Esophagus mucosa (tissue), 1 donor: ENCODE measurements at places on chromosomes 1 and 21. TPM values are rescaled to one million over a fixed set of nuclear protein-coding genes. Genes with fewer than 3 reads are reported as not detected.

DNA sequence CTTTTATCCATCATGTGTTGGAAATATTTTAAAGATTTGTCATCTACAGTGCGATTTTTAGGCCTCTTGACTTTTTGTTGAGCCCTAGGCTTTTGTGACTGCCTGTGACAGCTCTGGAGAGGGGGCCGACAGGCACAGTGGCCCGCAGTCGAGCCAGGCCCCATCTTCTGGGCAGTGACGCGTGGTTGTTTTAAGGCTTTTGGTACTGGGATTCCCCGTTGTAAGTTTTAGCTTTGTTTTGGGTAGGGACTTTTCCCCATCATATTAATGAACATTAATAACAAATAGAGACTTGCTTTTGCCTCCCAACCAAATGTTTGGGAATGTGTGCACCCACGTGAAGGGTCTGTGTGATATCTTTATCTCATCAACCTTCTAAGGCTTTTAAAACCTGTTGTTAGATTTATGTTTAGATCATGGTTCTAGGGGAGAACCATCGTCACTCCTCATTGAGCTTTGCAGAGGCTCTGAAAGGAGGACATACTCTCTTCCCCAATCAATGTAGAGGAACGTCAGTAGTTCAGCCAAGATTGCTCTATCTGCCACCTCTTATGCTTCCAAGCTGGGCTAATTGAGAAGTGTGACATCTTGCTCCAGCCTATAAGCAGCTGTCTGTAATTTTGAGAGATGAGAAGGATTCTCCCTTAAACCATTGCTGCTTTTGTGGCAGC, 34.6 kb downstream of the MAPKAPK2 start:
- no peak for ATAC-seq

DNA sequence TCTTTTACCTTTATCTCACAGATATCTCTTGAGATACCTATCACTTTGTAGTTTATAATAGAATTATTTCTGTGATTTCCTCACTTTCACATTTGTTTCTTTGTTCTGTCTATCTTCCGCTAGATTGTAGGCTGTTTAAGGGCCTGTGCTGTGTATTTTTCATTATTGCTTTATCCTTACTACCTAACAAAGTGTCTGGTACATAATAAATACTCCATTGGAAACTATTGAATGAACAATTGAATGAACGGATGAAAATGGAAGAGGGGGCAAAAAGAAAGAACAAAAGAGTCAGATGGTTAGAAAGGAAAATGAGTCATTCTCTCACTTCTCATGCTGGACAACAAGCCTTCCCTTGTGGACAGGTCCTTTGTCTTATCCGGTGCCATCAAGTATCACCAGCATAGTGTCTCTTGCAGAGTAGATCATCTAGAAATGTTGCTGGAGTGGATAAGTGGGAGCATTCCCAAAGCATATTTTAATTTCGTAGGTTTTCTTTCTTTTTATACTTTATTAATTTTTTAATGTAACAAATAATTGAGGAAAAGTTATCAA, 159.8 kb downstream of the NEK7 start:
- no peak for ATAC-seq

- no peak for ATAC-seq
Measured at GRCh38 chr1:58949551-58950220, 165.8 kb upstream of the JUN start.

The SLC25A34 gene
- 0.68 TPM for total RNA-seq

The FABP3 gene
- total RNA-seq, result 0.36 TPM

DNA sequence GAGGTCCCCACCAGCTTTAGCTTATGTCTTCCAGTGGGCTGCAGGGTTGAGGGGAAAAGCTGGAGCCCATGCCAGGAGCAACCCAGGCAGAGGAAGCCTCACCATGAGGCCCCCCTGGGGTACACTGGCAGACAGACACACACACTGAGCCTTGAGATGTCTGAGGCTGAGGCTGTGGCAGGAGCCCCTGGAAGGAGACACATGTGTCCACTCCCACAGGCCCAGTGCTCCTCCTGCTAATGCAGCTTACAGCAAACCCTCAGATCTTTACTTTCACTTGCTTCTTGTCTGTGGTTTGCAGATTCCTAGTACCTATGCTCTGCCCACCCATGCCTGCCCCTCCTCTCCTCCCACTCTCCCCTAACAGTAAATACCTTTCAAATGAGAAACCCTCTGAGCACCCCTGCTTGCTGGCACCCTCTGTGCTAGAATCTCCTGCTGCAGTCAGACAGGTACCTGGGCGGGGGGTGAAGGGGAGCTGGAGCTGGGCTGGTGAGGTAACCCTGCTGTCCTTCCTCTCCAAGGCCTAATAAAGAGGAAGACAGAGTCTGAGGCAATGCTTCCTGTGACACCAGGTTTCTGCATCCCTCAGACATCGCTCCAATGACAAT, 63.4 kb upstream of the NEK2 start:
- no peak for ATAC-seq

DNA sequence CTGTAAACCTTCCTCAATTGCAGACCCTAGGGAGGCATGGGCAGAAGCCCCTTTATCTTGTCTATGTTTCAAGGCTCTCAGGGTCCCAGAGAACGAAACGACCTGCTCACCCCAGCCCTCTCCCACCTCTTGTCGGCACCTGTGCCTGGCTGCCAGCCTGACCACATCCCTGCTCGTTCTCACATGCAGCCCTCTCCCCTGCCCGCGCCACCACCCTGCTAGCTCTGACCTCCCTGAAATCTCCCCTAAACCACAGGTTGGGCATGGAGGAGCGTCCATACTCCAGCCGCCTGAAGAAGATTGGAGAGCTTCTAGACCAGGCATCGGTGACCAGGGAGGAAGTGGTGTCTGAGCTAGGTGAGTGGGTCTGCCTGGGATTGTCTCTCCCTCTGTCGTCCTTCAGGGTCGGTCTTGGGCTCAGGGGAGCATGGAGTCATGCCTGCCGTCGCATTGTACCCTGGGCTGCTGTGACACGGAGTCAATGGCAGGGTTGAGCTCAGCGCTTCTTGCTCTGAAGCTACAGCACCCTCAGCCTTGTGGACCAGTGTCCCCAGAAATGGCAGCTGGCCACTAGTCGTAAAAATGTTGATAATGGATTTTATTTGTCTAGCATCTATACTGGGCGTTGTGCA, 3.6 kb downstream of the ADPRS start:
- no peak for ATAC-seq

GRCh38 chr1:80933346-80933745, 867.4 kb upstream of the ADGRL2 start:
- no peak for ATAC-seq

The CELA3B gene
- not detected for total RNA-seq

DNA sequence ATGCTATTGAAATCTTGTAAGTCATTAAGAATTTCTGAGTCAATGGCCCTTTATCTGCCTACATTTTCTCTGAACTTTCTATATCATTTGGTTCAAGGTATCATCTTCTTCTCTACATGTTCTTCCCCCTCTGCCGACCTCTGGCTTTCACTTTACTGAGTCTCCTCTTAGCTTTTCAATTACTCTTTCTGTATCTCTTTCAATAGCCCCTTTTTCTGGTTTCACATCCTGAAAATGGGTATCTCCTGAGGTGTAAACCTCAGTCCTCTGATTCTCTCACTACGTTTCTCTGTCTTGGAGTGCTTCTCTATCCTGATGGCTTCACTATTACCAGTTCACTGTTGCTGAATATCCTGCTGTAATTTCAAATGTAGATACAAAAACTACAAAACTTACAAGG, 98.9 kb downstream of the LYST start:
- ATAC-seq, result no peak

The NID1 gene
- 5.3 TPM for total RNA-seq
